ENCODE measurements at places on chromosomes 4 and X. TPM values are rescaled to one million over a fixed set of nuclear protein-coding genes. Genes with fewer than 3 reads are reported as not detected.
A peak's percentile ranks its signal among the peaks of the same experiment; 100 is the strongest.

- peak overlapping the region; percentile 83 for H3K27ac ChIP-seq
- H3K4me1 ChIP-seq: no peaks in the 10 kb centered on the region
- no peaks in the 10 kb centered on the region for H3K27me3 ChIP-seq
- H3K36me3 ChIP-seq: no peaks in the 10 kb centered on the region
These were observed 6.6 kb downstream of the TIMM17B start for GRCh38 chrX:48890934-48891401.

Gene PPEF2
- total RNA-seq: not detected

DNA sequence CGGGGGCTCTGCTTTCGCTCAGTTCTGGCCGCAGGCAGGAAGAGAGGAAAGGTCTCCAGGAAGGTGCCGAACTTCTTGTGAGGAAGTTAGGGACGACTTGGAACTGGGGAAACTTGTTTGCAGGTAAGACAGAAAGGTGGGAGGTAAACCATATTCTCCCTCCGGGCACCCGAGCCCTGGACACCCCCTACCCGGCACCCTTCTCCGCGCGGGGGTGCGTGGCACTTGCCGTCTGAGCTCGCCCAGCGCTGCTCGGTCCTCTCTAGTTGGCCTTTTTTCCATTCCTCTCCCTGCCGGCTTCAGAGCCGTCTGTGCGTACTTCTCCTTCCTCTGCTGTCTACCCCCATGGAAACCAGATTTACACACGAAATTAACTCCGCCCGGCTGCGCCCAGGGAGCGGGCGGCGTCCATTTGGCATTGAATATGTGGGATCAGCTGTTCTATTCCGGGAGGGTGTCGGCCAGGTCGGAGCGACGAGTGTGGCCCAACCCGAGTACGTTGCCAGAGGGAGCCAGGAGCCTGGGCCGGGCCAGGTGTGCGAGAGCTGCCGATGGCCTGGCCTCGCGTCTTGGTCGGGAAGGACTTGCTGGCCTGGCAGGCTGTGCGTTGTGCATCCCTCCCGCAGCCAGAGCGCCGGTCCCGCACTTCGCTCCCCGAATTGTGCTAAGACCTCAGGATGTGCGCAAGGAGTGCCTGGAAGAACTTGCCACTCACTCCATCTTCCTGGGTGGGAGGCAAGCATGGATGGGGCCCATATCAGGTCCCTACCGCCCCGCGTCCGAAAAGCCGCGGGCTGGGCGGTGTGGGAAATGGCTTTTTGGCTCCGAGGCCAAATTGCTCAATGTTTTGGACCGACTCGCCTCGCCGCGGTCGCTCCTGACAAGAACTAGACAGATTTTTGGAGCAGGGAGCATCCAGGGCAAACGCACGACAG is 1.7 kb downstream of the PDGFRA start:
- peak overlapping the region; percentile 86 for H3K27ac ChIP-seq
- no peaks in the 10 kb centered on the region for H3K27me3 ChIP-seq
- H3K4me3 ChIP-seq: peak overlapping the region; percentile 82
- no peak for DNase-seq
- H3K4me1 ChIP-seq: peaks cover 6% of the 10 kb centered on the region

Gene CITED1
- 28.2 TPM for total RNA-seq

DNA sequence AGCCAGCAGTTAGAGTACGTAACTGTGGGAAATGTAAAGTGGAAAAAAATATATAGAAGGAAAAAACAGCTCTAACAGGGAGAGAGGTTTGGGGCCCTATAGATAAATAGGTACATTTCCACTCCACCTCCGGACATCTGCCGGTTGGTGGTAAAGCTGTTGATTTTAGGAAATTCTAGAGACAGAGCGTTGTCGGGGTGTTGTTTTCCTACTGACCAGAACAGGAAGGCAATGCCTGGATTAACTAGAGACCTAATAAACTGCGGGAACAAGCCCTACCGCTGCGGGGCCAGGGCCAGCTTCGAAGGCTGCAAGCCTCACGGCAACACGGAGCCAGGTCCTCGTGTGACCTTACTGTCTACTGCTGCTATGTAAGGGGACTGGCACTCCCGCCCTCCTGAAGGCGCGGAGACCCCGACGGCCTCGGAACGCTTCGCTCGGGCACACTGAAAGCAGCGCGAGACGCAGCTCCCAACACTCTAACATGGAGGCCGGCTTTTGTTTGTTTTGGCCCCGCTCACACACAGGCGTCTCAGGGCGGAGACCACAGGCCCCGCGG is 702 bp upstream of the CDKN2AIP start:
- H3K36me3 ChIP-seq: peaks cover 9% of the 10 kb centered on the region
- DNase-seq: no peak
- H3K27me3 ChIP-seq: no peaks in the 10 kb centered on the region
- peak overlapping the region; percentile 98 for H3K27ac ChIP-seq
- peaks cover 19% of the 10 kb centered on the region for H3K4me1 ChIP-seq

- DNase-seq: no peak
- H3K4me3 ChIP-seq: no peak overlapping the region
- no peaks in the 10 kb centered on the region for H3K4me1 ChIP-seq
- H3K36me3 ChIP-seq: no peaks in the 10 kb centered on the region
These were observed 124.4 kb downstream of the CHRDL1 start for GRCh38 chrX:110671068-110671803.

DNA sequence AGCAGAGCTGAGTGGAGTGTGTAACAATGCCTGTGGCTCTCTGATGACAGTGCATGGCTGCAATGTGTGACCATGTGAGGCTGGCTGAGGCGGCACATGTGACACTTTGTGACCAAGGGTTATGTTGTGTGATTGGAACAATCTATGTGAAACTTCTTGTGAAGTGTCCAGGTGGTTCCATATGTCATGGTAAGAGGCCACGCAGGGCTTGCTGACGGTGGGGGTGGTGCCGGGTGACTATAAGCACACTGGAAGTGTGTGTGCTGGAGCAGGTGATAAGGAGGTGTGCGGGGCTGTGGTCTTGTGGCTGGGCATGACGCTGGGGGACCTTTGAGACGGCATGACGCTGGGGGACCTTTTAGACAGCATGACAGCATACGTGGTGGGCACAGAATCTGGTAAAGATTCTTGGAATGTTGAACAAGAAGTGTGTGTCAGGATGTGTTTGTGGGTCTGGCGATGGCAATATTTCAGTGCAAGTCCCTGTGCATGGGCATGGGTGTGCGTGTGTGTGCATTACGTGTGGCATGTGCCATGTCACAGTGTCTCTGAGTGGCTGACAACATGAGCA is 7.4 kb upstream of the HDAC6 start:
- H3K27me3 ChIP-seq: no peaks in the 10 kb centered on the region
- H3K4me3 ChIP-seq: no peak overlapping the region
- no peak for DNase-seq
- no peaks in the 10 kb centered on the region for H3K4me1 ChIP-seq
- no peaks in the 10 kb centered on the region for H3K36me3 ChIP-seq

Gene RNF175
- total RNA-seq: not detected

Gene KDR
- 40.6 TPM for total RNA-seq

Gene SLC10A4
- not detected for total RNA-seq

DNA sequence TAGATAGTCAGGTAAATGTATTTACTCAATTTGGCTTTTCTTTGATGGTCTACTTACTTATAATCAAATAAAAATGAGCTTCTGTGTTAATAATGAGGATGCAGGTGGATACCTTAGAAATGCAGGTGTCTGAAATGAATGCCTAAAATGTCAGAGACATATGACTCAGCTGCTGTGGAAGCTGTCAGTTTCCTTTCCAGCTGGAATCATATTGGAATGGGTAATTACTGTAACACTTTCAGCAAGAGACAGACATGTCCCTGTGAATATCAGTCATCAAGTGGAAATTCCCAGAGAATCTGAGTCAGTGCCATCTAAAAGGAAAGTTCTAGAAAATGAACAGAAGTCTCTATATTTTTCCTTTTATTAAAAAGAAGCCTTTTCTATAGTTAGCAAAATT is 783.0 kb upstream of the AADAT start:
- DNase-seq: no peak
- no peaks in the 10 kb centered on the region for H3K36me3 ChIP-seq
- H3K4me1 ChIP-seq: no peaks in the 10 kb centered on the region
- no peaks in the 10 kb centered on the region for H3K27me3 ChIP-seq
- no peak overlapping the region for H3K4me3 ChIP-seq
- H3K27ac ChIP-seq: no peak overlapping the region

DNA sequence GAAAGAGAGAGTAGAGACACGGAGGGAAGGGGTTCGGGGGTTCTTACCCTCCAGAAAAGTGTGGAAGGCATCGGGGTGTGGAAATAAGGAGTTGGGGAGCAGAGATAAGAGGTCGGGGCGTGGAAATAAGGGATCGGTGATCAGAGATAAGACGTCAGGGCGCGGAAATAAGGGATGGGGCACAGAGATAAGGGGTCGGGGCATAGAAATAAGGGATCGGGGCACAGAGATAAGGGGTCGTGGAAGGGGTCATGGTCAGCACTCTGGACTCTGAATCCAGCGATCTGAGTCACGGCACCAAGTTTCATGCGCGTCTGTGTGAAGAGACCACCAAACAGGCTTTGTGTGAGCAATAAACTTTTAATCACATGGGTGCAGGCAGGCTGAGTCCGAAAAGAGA is 119.1 kb downstream of the PCDH10 start:
- H3K4me3 ChIP-seq: no peak overlapping the region
- no peak for DNase-seq
- H3K27me3 ChIP-seq: no peaks in the 10 kb centered on the region
- H3K36me3 ChIP-seq: no peaks in the 10 kb centered on the region
- H3K27ac ChIP-seq: no peak overlapping the region

GRCh38 chr4:165553221-165553810 is 174.5 kb downstream of the CPE start:
- DNase-seq: no peak
- H3K36me3 ChIP-seq: no peaks in the 10 kb centered on the region
- H3K27ac ChIP-seq: no peak overlapping the region
- H3K27me3 ChIP-seq: no peaks in the 10 kb centered on the region
- no peaks in the 10 kb centered on the region for H3K4me1 ChIP-seq

DNA sequence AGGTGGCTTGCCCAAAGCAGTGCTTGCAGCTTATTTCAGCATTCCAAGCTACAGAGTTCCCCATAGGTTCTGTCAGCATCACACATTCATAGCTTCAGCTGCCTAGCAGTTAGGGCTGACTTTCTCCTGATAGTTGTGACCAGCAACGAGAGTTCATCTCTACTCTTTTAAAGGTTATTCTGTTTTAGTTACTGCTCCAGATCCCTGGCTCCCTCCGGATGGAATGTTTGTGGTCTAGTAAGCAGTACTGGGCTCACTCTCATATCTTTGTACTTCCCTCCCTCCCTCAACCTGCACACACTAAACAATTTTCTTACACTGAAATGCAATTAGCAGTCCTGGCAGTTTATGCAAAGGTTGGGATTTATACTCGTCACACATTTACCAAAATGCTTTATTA is 43.9 kb downstream of the PTTG2 start:
- H3K4me3 ChIP-seq: no peak overlapping the region
- H3K27ac ChIP-seq: no peak overlapping the region
- DNase-seq: no peak
- H3K4me1 ChIP-seq: no peaks in the 10 kb centered on the region
- H3K36me3 ChIP-seq: no peaks in the 10 kb centered on the region

DNA sequence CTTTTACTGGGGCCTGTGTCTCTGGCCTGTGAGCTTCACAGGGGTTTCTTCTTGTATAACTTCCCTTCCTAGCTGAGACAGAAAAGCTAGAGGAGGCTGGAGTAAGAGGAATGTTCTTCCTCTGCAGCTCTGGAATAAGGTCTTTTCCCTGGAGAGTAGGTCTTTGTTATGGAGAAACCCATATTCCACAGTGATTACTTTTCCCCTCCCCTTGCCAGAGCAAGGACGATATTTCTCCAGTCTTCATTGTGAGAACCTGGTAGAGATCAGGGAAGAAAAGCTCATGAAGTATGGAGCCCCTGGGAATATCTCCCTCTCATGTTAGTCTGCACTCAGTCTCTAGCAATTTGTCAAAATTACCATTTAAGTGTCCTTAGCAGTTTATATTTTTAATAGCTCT is 18.7 kb upstream of the GLRB start:
- H3K36me3 ChIP-seq: no peaks in the 10 kb centered on the region
- H3K4me3 ChIP-seq: no peak overlapping the region
- H3K4me1 ChIP-seq: no peaks in the 10 kb centered on the region
- no peak for DNase-seq

GRCh38 chrX:150770623-150771022 is 77.4 kb downstream of the MTMR1 start:
- H3K27me3 ChIP-seq: peaks cover 4% of the 10 kb centered on the region
- no peaks in the 10 kb centered on the region for H3K36me3 ChIP-seq
- H3K4me1 ChIP-seq: no peaks in the 10 kb centered on the region
- no peak for DNase-seq
- H3K27ac ChIP-seq: no peak overlapping the region
- no peak overlapping the region for H3K4me3 ChIP-seq

- H3K27me3 ChIP-seq: no peaks in the 10 kb centered on the region
These were observed 175.7 kb upstream of the MXRA5 start for GRCh38 chrX:3522101-3522650.

Gene EMCN
- total RNA-seq: 12.0 TPM

Gene AADAT
- total RNA-seq: 5.6 TPM

Gene GNL3L
- total RNA-seq: 26.5 TPM

Gene GCNA
- total RNA-seq: 2.3 TPM

Gene SPINK2
- total RNA-seq: 0.66 TPM
